ENCODE measurements at places on chromosomes 5 and 9. TPM values are rescaled to one million over a fixed set of nuclear protein-coding genes. Genes with fewer than 3 reads are reported as not detected.

SYNPO gene
- total RNA-seq: 0.18 TPM

ORM2 gene
- total RNA-seq: not detected

DNAH5 gene
- total RNA-seq: not detected

PCDHA7 gene
- not detected for total RNA-seq

PCSK1 gene
- total RNA-seq: not detected

LURAP1L gene
- not detected for total RNA-seq

ABO gene
- not detected for total RNA-seq

SH3RF2 gene
- total RNA-seq: not detected

GARIN3 gene
- total RNA-seq: 1.1 TPM

FTMT gene
- not detected for total RNA-seq

SLC45A2 gene
- not detected for total RNA-seq

C5orf46 gene
- total RNA-seq: not detected

OBP2B gene
- not detected for total RNA-seq

PAEP gene
- not detected for total RNA-seq

Measured in activated CD8-positive, alpha-beta T cell treated with anti-CD3 and anti-CD28 coated beads for 36 hours (primary cell).